Cerebellum (tissue), 4 donors: ENCODE measurements at places on chromosomes 13 and 19. TPM values are rescaled to one million over a fixed set of nuclear protein-coding genes. Genes with fewer than 3 reads are reported as not detected.
A peak's percentile ranks its signal among the peaks of the same experiment; 100 is the strongest.

Gene MIA
- 2.5 TPM for total RNA-seq

Gene GPC5
- 15.1 TPM for total RNA-seq

Gene CEACAM3
- total RNA-seq: not detected

Gene SLC25A41
- 0.91 TPM for total RNA-seq

Gene RGL3
- total RNA-seq: 0.18 TPM

Gene HS6ST3
- 35.0 TPM for total RNA-seq

Gene DDA1
- total RNA-seq: 8.9 TPM

DNA sequence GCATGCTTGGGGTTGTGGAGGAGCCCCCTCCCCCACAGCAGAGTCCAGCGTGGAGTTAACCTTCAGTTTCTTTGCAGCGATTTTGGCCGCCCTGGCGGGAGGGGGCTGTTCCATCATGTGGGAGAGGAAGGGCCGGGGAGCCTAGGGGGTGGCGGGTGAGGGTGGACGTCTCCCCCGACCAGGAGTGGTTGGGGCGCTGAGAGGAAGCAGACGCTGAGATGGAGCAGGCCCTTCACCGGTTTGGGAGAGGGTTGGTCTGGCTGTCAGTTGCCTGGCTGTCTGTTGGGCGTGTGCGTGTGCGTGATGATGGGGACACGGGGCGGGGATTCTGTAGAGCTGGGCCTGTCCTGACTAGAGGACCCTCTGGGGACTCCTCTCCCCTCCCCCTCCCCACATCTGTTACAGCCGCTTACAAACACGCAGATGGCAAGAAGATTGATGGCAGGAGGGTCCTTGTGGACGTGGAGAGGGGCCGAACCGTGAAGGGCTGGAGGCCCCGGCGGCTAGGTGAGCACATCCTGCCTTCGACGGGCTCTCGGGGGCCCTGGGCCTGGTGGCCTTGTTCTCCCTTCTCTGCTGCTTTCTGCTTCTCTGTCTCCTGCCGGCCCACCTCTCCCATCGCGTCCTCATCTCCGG, 9.8 kb upstream of the LIN7B start:
- no peak for DNase-seq

DNA sequence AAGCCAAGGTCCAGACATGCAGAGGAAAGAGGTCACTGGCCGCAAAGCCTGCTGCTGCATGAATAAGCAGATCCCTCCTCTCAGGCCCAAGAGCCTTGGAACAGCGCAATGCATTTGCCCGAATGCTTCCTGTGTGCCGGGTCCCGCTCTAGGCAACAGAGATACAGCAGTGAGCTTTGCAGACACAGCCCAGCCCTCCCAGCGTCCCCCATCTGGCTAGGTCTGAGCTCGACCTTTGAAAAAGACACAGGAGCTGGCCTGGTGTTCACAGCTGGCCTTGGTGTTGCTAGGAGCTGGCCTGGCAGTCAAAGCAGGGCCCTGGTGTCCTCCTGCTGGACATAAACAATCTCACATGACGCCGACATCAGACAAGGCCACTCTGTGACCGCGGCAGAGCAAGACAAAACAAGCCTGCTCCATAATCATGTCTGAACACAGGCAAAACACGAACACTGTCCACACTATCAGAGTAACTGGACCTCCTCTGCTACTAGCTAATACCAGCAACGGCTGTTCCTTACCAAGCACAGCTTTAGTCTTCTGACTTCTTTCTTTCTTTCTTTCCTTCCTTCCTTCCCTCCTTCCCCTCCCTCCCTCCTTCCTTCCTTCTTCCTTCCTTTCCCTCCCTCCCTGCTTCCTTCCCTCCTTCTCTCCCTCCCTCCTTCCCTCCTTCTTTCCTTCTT, 5.7 kb upstream of the PEX11G start:
- no peak for DNase-seq

GRCh38 chr19:9865732-9866501, 30.8 kb downstream of the PIN1 start:
- no peak for DNase-seq

DNA sequence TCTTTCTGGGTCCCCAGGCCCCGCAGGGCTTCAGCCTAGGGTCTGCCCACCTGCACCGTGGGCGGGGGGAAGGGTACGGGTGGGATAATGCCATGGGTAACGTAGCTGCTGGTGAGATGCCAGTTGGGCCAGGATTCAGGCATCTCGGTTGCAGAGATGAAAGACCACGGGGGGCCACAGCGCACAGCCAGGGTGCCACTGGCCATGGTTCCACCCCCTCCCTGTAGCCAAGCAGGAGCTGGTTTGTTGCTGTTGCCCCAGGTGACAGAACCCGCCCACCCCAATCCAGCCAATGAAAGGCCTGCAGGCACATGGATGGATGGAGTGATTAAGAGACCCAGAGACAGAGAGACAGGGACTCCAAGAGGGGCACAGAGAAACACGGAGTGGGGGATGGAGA, 1.0 kb upstream of the CGB7 start:
- no peak for DNase-seq

GRCh38 chr13:43204591-43204990, 181.2 kb downstream of the DNAJC15 start:
- no peak for DNase-seq

- DNase-seq: no peak
Observed at GRCh38 chr19:1384478-1385110, 887 bp downstream of the NDUFS7 start.

DNA sequence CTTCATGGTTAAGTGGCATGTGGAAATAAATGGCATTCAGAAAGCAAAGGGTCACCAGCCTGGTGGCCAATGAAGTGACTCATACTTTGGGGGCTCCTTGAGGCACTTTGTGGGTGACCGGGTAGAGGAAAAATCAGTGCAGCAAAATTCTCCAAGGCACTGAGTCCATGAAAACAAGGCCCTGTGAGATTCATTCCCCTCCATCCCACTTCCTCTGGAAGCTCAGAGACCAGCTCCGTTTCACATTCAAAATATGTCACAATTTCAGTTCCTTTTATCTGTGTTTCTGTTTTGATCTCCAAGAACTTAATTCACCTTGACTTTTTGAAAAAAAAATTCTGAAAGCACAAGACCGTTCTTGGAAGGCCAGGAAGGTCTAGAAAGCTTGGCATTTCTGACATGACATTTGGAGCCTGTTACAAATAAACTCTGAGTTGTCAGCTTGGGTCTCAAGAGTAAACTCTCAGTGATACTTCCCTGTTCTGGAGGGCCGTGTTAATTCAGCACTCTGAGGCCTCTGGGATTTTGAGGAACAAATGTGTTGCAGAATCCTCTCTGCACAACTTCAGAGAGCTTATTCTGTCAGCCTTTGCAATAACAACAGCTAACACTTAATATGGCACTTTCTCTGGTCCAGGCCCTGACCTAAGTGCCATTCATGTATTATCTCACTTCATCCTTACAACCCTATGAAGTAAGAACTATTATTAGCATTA, 6.8 kb downstream of the CYSLTR2 start:
- no peak for DNase-seq

- no peak for DNase-seq
Observed at GRCh38 chr19:16295057-16295456, 29.6 kb upstream of the KLF2 start.

GRCh38 chr13:27054760-27055159, 116.9 kb downstream of the USP12 start:
- DNase-seq: no peak

- no peak for DNase-seq
Observed at GRCh38 chr13:101098873-101099272, 317.4 kb downstream of the NALCN start.

- DNase-seq: no peak
Observed at GRCh38 chr13:83796364-83796763, 85.9 kb downstream of the SLITRK1 start.

DNA sequence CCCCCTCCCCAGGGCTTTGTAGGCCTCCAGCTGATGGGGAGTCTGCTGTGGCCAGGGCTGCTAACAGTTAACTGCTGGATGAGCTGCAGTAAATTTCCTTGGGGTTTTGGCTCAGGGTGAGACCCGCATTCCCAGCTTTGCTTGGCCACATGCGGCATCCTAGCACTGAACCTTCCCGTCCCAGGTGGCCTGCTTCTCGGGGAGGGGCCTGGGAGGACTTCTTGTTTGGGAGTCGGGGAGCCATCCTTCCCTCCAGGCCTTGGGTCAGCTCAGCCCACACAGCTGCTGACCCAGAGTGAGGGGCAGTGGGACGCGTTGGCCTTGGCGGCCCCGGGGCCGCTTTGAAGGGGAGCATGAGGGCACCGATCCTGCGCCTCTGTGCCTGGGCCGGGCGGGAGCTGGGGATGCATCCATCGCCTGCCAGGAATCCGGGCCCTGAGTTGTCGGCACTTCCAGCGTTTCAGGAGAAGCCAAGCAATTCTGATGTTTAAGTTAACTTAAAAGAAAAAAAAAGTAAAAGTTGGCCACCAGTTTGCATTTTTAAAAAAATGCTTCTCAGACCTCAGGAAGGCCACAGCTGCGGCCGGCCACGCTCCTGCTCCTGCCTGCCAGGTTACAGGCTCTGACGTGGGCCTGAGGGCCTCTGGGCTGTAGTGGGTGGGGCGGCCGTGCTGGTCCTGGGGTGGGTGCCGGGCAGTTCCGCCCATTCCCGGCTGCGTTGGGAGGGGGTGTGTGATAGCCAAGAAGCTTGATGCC, 27.7 kb downstream of the CRTC1 start:
- no peak for DNase-seq

GRCh38 chr13:42600943-42601342, 27.0 kb downstream of the TNFSF11 start:
- no peak for DNase-seq

- DNase-seq: no peak
Observed at GRCh38 chr19:3094601-3095440, 659 bp downstream of the GNA11 start.

DNA sequence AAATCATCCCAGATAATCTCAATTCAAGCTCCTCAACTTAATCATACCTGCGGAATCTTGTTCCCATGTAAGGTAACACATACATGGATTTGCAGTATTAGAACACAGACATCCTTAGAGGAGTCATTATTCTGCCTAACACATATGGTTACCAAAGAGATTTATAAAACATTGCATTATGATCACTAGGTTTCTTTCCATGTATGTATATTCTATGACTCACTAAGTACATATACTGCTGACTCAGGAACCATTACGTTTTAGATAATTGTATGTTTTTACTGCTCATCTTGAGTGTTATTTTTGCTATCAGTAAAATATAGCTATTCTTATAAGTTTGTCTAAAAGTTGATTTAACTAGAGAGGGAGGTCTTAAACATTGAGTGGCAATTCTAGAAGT, 182.9 kb downstream of the SLITRK6 start:
- no peak for DNase-seq

DNA sequence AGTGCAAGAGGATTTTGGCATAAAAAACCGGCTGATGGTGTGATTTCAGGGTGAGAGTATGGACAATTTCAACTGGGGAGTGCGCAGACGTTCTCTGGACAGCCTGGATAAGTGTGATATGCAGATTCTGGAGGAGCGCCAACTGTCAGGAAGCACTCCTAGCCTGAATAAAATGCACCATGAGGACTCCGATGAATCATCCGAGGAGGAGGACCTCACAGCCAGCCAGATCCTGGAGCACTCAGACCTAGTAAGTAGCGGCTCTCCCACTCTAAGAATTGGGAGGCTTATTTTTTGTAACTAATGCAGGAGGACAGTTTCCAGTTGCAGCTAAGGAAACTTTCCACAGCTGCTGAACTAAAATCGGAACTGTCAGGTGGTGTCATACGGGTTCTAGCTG, 53.6 kb downstream of the ZAR1L start:
- peak; percentile 66 for DNase-seq

DNA sequence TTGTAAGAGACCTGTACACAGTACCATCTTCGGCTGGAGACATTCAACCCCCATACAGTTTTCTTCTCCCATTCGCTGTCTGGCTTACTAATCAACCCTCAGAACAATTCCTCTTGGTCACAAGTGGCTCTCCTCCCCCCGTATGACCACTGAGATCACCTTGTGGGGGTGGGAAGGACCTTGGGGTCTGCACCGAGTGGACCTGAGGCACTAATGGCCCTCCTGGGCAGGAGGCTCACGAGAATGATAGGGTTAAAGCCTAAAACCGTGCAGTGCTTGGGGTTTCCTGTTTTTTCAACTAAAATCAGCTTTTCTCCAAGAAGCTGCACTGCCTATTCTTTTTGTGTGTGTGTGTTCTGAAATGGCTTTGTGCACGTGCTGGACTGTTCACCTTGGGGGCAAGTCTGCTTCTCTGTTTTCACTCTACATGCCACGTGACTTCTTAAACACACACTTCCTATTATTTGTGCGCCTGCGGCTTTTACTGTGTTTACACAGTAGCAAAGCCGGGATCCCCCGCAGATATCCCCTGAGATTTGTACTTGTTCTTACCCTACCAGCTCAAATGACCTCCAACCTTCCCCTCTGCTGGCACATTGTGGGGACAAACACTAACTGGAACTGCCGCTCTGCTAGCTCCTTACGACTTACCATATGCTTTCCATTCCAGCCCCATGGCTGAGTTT, 12.3 kb downstream of the RBM26 start:
- no peak for DNase-seq

- no peak for DNase-seq
Observed at GRCh38 chr19:15291548-15292021, 40.8 kb downstream of the BRD4 start.

- DNase-seq: no peak
Observed at GRCh38 chr19:4452230-4452990, 5.2 kb downstream of the UBXN6 start.

DNA sequence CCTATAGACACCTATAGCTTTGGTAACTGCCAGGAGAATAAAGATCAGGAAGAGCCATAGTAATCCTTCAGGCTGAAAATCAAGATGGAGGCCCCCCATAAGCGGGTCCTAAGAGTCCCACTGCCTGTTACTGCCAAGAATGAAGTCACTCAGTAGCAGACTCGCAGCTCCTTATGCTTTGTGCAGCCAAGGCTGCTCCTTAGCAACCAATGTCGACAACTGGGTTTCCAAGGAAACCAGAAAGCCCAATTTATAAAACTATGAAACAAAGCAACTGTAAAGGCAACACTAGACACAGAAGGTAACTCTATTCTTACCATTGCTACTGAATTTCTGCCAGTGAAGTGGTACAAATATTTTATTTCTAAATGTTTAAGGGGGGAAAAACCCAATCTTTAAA, 56.5 kb downstream of the DCLK1 start:
- DNase-seq: no peak

GRCh38 chr19:35212241-35212640, 16.3 kb downstream of the FAM187B start:
- no peak for DNase-seq

DNA sequence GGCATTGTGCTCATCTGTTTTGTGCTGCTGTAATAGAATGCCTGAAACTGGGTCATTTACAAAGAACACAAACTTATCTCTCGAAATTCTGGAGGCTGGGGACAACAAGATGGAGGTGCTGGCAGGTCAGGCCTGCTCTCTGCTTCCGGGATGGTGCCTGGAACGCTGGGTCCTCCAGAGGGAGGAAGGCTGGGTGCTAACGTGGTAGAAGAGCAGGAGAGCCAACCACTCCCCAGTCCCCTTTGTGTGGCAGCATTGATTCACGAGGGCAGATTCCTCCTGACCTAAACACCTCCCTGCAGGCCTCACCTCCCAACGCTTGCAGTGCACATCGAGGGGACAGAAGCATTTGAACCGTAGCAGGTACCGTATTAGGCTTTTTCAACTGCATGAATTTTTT, 34.1 kb upstream of the TFDP1 start:
- DNase-seq: no peak

DNA sequence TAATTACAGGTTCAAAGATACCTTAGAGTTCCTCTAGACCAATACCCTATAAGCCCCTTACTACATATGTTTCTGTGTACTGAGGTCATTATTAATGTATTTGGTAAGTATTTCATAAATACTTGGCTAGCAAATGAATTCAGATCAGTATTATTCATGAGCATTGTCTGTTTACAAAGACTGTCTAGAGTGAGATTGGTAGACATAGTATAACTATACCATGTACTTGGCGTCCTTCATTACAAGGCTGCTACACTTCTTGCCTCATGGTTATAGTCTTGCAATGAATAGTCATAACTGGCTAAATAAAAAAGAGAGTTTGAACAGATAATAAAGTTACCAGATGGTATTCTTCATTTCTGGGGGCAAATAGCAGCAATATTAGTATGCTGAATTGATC, 12.1 kb downstream of the SETDB2 start:
- DNase-seq: no peak
